ENCODE measurements at places on chromosomes 16 and 17.

DNA sequence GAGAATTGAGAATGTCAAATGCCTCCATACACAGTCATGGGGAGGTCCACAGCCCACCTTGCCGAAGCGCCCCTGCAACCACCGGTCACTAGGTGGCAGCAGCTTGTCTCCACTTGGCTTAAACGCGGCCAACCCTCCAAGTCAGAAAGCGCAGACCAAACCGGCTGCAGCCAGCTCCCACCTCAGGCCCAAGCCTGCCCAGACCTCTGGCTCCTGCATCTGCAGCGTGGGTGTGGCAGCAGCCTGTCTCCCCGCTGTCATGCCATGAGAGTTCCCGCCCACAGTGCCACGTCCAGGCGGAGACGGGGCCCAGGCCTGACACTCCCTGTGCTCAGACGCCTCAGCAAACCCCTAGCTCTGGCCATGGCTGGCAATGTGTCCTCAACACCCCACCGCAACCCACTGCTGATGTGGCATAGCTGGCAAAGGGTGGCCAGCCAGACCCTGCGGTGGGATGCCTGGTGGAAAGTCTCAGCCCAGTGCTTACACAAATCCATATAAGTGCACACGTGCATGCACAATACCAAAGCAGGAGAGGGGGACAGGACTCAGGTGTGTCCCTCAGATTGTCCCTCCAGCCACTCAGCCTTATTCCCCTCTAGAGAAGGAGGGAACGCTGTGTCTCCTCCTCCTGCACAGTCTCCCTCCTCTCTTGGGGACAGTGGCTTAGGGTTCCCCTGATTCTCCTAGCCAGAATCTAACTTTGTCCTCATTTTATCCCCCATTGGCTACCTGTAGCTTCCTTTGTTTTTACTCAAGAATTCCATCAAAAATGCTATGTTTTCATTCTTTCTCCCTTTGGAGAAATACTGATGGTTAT, 10.9 kb downstream of the COPZ2 start:
- DNase-seq = peak; percentile 93

GRCh38 chr17:62614142-62614541, 13.3 kb upstream of the MRC2 start:
- peak; percentile 60 for DNase-seq

DNA sequence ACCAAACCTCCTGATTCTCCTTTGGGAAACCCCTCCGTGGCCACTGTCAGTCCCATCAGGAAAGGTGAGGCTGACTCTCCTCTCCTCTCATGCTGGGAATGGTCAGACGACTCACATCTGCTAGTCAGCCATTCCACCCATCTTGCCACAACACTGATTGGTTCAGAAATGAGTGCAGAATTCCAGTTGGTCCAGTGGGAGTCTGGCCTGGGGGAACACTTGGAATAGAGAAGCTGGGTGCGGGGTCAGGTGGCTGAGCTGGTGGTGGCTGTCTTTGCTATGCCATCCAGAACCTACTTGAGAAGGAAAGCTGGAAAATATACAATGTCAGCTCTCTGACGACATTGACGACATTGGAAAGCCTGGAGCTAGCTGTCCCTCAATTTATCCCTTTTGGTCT, 23.6 kb upstream of the PLLP start:
- no peak for DNase-seq

GRCh38 chr16:35750157-35750689, 2290.8 kb downstream of the TP53TG3F start:
- no peak for DNase-seq

GRCh38 chr17:62703261-62703775, 75.8 kb downstream of the MRC2 start:
- peak; percentile 35 for DNase-seq

DNA sequence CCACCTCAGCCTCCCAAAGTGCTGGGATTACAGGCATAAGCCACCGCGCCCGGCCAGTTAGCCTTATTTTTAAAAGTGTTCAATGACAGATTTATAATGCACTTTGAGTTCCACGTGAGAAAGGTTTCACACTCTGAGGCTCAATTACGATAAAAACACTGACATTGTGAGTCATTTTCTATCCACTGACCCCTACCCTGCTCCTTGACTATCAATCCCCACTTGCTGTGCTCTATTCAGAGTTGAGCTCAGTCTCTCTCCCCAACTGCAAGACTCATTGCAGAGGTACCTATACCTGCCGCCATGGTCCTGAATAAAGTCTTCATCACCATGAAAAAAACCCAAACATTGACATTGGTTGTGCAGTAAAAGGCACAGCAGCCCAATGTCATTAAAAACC, 8.5 kb downstream of the GFOD2 start:
- no peak for DNase-seq

DNA sequence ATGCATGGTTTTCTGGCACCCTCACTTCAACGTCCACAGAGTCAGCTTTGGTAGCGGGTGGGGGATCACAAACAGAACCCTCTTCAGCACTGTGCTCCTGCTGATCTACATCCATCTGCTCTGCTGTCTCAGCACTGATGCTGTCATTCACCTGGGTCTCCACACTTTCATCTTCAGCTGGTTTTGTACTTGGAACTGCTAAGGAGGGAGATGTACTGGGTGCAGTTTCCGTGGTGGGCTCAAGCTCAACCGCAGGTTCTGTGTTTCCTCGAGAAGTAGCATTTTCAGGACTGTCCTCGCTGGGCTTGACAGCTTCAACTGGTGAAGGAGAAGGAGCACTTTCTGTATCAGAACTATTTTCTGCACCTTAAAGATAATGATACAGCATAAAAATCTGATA, 101.8 kb downstream of the TTC19 start:
- no peak for DNase-seq

DNA sequence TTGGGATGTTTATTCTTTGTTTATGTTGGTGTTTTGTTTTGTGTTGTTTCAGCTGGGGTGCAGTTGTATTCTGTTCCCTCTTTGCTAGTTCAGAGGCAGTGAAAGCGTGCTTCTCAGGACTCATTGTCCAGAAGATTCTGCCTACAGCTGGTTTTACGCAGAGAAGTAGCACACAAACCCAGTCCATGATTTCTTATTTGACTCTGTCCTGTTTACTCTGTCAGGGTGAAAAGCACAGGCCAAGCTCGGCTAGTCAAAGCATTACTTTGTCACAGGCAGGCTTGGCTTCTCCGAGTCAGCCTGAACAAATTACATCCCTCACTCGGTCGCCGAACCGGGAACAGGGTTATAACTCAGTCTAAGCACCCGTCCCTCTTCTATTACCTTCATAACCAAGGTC, 435.0 kb downstream of the MAF start:
- DNase-seq = no peak

DNA sequence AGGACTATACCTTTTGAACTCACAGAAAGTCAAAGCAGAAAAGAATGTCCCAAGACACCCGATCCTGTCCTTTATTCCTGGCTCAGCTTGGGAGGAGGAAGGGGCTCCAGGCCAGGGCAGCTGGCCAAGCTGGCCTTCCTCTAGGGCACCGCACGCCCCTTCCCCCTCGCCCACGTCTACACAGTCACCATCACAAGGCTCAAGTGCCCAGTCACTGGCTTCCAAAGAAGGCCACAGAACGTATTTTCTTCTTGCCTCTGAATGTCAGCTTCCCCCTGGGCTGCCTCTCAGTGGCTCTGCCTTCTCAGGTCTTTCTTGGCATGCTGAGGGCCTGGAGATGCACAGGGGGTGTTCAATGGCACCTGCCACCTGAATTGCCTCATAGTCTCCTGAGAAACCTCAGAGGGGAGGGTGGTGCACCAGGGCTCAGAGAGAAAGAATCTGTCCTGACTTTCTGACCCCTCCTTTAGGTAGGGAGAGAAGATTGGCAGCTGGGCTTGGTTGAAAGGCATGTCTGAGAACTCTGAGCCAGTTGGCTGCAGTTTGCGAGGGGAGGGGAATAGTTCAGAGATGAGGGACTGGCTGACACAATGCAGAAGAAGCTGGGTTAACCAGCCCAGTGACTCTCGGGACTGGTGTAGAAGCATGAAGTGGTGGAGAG, 2.1 kb downstream of the DHRS11 start:
- no peak for DNase-seq

DNA sequence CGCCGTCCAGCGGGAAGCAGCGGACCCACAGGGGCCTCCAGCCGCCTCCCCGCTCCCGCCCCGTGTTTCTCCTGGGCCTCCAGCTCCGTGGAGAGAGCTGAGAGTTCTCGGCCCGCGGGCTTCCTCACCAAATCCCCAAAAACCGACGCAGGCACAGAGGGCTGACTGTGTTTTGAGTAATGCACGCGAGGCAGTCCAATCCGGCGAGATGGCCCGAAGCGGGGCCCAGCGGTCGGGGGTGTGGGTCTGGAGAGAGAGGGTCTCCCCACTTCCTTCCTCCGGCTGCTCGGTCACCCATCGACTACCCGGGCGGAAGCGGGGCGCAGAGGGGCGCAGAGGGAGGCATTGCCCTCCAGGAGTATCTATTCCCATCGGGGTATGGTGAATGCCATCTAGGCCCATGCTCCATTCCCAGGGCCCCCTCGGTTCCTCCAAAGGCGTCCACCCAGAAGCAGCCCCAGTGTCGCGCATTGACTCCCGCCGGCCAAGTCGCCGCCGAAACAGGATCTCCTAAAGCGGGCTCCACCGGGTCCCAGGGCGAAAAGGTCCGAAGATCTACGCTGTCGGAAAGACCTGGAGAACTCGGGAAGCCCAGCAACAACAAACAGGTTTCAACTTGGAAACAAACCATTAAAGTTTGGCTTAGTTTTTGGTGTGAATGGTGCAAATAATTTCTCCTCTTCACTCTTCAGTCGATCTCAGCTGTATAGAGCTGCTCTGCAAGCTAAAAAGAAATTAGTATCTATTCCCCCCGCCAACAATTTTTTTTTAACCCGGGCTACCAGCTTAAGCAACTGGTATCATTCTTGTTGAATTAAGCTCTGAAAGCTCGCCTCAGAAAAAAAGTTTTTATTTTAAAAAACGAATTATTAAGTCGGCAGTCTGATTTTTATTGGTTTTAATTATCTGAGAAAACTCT, 19.2 kb upstream of the HOXB13 start:
- DNase-seq = no peak

DNA sequence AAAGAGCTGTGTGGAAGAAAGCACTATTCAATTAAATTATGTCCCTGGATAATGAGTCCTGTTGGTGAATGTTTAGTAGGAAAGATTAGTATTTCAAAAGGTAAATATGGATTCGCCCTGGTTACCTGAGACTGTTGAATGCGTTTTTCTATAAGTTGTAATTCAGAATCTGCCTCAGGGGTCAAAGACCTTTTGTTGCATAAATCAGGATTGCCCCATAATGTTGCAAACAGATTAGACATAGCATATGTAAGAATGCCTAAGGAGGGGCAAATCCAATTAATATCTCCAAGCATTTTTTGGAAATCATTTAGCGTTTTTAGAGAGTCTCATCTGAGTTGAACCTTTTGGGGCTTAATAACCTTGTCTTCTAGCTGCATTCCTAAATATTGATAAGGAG, 70.1 kb upstream of the ARL4D start:
- no peak for DNase-seq

GRCh38 chr16:55737966-55738365, 82.2 kb downstream of the SLC6A2 start:
- DNase-seq = no peak

GRCh38 chr17:3864534-3864933, 18.5 kb upstream of the NCBP3 start:
- DNase-seq = no peak

DNA sequence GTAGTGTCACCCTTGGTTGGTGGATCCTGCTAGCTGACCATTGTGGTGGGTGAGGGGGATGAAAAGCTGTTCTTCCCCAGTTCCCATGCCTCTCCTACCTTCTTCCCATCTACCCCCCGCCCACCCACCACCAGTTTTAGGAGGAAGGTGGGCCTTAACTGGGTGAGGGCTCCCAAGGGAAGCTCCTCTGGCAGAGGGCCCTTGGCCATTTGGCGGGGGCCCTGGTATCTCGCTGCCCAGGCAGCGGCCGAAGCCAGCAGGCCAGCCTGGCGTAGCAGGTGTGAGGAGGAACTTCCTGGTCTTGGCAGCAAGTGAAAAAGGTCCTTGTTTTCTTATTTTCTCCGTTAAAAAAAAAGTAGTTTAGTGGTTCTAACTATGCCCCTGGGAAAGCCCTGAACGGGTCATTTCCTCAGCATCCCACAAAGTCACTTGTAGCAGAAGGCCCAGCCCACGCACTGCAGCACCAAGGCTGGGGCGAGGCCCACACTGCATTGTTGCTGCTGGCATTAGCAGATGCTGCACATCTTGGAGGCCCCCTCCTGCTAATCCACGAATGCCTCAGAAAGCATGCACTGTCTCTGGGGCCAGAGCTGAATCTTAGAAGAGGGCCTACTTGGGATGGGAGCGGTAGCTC, 72.5 kb downstream of the MPRIP start:
- DNase-seq = no peak

GRCh38 chr17:31738488-31738887, 120.6 kb downstream of the COPRS start:
- DNase-seq = no peak

- DNase-seq = peak; percentile 70
Observed at GRCh38 chr17:2214929-2215615, 88.5 kb downstream of the SMG6 start.

- no peak for DNase-seq
Observed at GRCh38 chr16:57003439-57004386, 14.4 kb downstream of the NLRC5 start.

DNA sequence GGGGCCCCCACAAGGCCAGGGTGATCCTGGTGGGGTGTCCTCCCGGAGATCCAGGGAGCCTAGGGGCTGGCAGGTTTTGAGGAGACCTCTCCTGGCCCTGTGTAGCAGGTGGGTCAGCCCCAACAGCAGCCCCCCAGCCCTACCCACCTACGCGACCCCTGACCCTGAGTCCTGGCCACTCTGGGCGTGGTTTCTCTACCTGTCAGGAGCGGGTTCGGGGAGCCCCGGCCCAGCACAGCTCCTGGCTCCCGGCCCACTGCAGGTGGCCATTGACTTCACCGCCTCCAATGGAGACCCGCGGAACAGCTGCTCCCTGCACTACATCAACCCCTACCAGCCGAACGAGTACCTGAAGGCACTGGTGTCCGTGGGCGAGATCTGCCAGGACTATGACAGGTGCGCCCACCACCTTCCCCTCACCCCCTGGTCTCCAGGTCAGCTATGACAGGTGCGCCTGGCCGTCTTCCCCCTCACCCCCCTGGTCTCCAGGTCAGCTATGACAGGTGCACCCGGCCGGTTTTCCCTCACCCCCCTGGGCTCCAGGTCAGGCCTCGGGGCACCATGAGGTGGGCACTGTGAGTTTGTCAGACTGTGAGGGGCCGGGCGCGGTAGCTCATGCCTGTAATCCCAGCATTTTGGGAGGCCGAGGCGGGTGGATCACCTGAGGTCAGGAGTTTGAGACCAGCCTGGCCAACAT, 13.0 kb downstream of the CPNE7 start:
- no peak for DNase-seq

- DNase-seq = peak; percentile 16
Observed at GRCh38 chr17:31388770-31389656, 2.5 kb upstream of the RAB11FIP4 start.

DNA sequence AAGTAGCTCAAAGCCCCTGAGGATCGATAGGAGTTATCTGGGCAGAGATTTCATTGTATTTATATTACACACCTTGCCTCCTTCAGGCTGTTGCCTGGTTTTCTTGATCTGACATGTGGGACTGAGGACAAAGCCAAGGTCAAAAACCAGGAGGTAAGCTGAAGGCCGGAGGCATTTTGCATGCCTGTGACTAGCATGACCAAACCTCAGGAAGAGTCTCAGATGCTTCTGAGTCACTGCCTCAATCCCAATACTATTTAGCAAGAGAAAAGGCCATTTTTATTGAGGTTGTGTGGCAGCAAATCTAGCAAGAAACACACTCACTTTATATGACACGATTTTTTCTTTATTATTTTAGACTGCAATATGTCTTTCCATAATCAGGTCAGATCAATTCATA, 968.1 kb downstream of the CDH11 start:
- no peak for DNase-seq

GRCh38 chr17:78374631-78375274, 3.7 kb upstream of the PGS1 start:
- DNase-seq = peak; percentile 90
